ENCODE measurements at places on chromosomes 11 and 22.

DNA sequence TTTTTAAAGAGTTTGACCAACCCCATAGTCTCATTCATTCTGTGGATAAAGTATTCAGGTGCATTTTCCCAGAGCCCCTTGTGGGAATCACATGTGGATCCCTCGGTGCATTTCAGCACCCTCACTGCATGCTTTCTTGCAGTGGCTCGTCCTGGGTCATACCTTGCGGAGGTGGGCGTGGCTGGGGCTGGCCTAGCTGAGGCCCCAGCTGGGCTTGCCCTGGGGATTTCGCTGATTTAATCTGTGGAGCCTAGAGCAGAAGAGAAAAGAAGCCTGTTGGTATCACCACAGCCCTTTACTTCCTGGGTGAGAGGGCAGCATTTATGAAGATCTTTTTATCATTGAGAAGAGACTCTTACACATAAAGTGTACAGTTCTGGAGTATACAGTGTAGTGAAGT is 53.1 kb downstream of the FBXO7 start:
- DNase-seq: no peak

- no peak for DNase-seq
These were observed 15.4 kb upstream of the IFITM3 start for GRCh38 chr11:335779-336658.

DNA sequence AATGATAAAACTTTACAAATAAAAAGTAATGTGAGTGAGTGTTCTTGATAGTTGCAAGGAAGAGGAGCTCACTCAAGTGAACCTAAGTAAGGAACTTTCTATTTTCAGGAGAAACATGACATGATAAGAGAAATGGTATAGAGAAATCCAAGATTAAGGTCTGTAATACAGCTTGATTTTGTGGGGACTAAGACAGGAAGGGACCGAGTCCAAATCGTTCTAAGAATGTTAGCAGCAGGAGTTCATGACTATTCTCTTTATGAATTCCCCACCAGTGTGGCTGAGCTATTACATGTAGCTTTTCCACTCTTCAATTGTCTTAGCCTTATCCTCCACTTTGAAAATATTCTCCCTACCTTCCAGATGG is 698.6 kb upstream of the ARHGAP42 start:
- no peak for DNase-seq

GRCh38 chr22:26931471-26931870 is 274.1 kb downstream of the MIAT start:
- no peak for DNase-seq

DNA sequence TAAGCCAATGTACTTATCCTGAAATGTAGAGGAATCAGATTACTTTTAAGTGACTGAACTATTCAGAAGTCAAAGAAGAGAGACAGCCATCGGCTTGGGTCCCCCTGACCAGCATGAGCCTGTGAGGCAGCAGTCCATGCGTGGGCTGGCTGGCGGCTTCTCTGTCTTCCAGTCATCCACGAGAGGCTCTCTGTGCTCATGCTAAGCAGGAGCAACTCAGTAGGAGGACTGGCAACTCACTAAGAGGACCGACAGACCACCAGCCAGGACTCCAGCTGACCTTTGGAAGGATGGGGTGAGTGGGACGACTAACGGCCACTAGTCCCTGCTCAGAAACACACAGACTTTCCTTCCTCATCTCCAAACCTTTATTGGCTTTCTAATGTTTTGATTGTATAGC is 43.6 kb downstream of the ARFGAP3 start:
- no peak for DNase-seq

- no peak for DNase-seq
These were observed 57.0 kb downstream of the SMIM38 start for GRCh38 chr11:69212798-69213110.

DNA sequence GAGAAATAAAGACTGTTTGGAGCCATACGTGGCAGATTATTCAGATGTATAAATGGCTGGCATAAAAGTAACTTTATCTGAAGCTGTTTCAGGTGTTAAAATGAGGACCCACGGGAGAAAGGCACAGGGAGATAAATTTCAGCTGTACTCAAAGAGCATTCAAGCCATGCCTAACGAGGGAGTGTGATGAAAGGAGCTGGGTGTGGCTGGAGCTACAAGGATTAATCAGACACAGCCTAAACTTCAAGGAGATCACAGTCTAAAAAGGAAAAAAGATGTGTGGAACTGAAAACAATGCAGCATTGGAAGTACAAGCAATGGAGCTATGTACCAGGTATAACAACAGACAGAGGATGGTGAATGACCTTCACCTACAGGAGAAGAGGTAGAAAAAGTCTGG is 120.8 kb upstream of the APOA1 start:
- DNase-seq: no peak

DNA sequence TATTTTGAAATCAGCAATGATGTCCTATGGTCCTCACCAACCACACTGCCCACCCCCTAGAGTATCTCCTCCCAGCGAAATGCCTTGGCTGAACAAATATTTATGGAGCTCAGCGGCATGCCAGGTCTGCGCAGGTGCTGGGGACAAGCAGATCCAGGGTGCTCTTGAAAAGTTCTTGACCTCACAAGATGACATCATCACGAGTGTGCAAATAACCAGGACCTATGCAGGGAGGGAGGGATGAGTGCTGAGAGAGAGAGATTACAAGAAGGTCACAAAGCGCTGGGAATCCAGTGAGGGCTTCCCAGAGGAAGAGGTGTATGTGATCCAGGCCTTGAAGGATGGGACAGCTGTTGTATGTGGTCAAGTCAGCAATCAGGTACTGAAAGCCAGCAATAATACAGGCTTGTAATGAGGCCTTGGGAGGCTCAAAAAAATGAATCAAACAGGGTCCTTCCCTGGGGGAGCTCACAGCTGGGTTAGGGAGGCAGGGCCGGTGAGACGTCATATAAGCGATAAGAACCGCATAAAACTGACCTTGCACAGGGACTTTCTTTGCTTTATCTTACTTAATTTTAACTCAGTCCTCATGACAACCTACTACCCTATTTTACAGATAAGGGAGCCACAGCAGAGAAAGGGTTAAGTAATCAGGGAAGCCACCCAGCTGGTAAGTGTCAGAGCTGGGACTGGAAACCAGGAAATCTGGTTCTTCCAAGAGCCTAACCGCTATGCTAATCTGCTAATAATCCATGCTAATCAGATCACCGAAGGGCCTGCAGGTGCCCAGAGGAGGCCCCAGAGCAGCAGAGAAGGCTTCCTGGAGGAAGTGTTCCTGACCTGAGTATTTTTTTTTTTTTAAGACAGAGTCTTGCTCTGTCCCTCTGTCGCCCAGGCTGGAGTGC is 8.2 kb downstream of the ARRB1 start:
- DNase-seq: peak; percentile 37

DNA sequence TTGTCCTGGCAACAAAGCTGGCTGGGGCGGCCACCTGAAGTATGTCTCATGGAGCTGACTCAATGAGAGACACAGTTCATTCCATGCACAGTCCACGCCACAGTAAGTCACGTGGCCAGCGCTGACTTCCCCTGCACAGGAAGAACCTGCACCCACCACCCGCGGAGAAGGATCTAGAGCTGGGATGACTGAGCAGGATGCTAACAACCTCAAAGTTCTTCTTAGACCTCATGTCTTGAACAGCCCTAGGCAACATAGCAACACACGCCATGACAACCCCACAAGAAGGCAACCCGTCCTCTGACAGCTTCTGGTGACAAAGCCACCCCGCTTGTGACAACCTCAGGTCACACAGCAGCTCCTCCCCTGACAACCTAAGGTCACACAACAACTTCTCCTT is 76.9 kb upstream of the B3GAT1 start:
- DNase-seq: no peak

- no peak for DNase-seq
These were observed 111.6 kb downstream of the BLID start for GRCh38 chr11:122004446-122004845.

GRCh38 chr11:2801711-2802388 is 83.7 kb downstream of the CDKN1C start:
- DNase-seq: no peak

DNA sequence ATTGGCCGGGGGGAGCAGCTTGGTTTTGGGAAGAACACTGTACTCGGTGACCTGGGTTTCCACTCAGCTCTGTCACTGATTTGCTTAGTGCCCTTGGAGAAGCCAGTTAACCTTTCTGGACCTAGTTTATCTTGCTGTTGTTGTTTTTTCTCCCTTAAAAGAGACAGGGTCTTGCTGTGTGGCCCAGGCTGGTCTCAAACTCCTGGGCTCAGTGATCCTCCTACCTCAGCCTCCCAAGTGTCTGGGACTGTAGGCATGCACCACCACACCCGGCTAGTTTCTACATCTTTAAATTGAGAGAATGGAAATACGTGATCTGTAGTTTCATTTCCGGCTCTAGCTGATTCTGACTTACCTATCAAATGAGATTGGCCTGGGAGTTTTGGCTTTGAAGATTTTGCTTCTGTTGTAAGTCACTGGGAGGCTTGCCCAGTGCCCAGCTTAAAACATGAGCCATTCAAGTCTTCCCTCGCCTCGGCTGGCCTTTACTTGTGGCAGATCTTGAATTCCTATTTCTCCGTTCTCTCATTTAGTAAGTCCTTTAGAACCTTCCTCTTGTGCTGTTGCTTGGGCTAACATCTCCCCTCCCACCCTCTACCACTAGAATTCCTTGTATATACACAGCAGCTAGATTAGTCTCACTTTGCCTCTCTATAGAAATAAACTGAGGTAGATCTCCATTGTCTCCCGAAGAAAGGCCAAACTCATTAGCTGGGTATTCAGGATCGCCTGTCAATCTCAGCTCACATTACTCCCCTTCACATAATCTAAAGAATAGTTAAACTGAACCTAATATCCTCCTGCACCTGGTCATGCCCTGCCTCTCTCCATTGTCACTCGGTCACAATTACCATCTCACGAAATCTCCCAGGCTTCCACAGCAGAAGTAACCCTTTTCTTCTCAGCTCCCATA is 87.7 kb upstream of the SLC25A18 start:
- DNase-seq: no peak

DNA sequence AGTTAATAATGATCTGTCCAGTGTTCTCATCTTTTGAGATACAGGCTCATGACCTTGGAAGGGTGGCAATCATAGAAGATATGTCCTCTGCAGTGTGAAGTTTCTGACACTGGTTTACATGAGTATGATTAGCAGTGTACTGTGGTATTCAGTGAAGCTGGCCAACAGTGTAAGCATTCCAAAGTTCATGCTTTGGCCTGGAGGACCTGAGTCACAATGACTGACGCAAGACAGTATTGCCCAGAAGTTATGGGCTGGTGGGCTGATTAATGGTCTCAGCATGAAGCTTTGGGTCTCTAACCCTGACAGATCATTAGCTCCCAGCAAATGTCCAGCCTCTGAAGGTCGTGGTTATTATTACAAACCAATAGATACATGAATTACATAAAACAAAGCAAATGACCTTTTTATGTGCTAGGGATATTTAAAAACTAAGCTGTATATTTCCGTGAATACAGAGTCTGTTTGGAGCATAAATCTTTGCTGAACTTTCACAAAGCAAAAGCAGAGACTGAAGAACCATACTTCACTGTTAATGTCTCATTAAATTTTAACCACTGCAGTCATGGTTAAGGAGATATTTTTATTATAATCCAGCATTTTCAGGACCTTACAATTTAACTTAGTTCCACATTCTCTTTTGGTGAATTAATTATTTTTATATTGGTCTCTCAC is 28.3 kb upstream of the USP47 start:
- DNase-seq: no peak

DNA sequence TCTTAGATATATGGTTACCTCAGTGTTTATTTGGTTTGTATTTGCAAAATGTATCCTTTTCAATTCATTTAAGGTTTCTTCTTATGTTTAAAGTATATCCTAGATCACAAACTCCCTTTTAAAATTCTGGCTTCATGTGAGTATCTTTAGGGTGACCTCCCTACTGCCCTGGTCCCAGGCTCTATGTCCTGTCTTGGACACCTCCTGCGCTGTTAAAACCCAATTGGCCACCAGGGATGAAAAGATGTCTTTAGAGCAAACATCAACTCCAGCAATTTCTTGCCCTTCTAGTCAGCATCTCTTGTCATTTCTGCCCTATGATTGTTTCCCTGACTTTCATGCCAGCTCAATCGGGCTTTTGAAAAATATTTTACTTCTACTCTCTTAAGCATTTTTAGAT is 28.8 kb upstream of the SYT13 start:
- no peak for DNase-seq

- DNase-seq: no peak
These were observed 142.4 kb downstream of the DDX10 start for GRCh38 chr11:108807262-108807661.

- no peak for DNase-seq
These were observed 42.6 kb upstream of the SMCO4 start for GRCh38 chr11:93585758-93586157.

DNA sequence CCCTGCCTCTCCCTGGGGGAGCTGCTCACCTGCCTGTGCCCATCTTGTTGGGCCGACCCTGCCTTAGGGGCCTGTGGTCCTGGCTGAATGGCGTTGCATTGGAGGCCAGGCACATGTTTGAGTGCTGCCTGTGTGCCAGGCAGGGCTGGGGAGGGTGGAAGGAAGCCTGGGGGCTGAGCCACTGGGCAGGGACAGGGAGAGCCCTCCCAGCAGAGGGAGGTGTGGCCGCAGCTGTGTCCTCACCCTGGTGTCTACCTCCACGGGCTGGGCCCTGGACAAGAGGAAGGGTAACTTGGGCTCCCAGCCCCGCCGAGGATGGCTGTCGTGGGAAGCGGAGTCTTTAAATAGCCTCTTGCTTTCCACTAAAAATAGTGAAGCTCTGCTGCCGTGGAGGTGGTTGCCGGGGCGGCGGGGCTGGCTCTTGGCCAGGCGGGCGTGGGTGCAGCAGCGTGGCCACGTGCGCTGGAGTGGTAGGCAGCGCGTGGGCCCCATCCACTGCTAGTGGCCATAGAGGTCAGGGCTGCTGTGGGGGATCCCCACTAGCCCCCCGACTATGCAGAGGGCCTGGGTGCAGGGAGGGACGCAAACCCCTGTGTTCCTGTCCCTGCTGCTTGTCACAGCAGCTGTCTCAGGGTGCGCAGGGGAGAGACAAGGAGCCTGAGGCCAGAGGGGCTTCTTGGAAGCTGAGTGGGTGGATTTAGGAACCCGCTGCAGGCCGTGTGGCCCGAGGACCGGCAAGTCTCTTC is 6.2 kb downstream of the ZDHHC8 start:
- DNase-seq: no peak

- DNase-seq: no peak
These were observed 151.2 kb downstream of the LRRC4C start for GRCh38 chr11:41308286-41308685.

DNA sequence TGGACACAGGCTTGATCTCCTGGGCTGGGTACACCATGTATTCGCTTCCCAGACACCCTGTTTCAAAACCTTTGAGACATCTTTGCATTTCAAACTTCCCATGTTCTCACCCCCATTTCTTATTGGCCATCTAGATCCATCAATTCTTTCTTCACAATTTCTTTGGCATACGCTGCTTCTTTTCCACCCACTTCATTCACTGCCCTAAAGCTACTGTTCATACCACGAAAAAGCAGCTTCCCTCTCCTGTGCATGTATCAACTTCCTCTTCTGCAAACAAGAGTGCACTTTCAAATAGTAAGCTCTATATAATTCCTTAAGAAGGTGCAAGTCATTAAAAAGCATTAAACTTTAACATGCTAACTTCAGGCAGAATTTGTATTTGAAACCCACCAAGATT is 21.4 kb downstream of the UVRAG start:
- DNase-seq: no peak

Measured in NCI-H524 (cell line).